ENCODE measurements at places on chromosomes 4 and X.

DNA sequence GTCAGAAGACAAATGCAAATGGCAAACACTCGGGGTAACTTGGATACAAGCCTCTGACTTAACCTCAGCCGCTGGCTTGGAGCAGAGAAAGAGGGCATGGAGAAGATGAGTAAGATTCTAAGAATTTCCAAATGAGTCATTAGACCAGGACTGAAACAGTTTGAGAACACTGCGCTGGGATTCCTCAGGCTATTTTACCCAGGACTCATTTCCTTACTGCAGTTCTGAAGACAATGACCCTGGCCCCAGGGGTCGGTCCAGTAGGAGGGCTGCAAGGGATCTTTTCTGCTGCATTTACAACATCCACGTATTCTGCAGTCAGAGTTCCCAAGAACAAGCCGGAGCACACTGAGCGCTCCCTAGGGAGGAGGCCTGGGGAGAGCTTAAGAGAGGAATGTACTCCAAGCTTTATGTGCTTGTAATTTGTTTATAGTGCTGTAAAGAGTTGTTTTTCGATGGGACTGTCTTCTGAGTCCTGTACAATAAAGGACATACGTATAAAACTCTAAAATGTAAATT is 27.3 kb upstream of the SORBS2 start:
- DNase-seq, result peak; percentile 6

- DNase-seq, result no peak
Measured at GRCh38 chr4:139642364-139642763, 23.3 kb upstream of the MGST2 start.

- no peak for DNase-seq
Measured at GRCh38 chr4:5800496-5800895, 89.5 kb downstream of the EVC start.

GRCh38 chrX:22424919-22425318 is 152.2 kb downstream of the CBLL2 start:
- no peak for DNase-seq

DNA sequence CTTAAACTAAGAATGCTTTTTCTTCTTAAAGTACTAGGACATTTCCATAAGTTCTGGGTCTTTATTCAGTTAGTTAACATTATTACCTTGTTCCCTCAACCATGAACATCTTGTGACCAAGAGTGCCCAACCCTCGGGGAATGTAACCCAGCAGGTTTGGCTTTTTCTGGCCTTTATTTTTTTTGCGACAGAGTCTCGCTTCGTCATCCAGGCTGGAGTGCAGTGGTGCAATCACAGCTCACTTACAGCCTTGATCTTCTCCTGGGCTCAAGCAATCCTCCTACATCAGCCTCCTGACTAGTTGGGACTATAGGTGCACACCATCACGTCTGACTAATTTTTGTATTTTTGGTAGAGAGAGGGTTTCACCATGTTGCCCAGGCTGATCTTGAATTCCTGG is 65.1 kb downstream of the USP11 start:
- DNase-seq, result no peak

- DNase-seq, result no peak
Measured at GRCh38 chrX:154374313-154375155, at the start of gene FLNA. Gene FLNA (minus strand): TSS chrX:154374634. CDS start chrX:154371245, 3,389 bp downstream.

DNA sequence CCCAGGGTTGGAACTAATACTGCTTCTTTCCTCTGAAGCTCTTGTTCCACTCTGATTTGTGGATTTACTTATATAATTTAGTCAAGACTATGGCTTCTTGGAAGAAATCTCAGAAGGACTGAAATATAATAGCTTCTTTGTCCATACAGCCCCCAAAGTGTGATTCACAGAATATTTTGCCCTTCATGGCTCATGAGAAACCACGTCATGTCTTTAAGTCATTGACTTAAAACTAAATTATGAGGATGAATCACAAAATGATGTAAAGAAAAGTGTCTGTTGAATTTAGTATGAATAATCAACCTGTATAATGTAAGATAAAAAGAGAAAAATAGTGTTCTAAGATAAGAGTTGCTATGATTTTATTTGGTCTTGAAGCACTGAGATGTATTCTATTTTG is 43.3 kb upstream of the AGA start:
- DNase-seq, result no peak

- no peak for DNase-seq
Measured at GRCh38 chr4:11496351-11496829, 67.7 kb upstream of the HS3ST1 start.

DNA sequence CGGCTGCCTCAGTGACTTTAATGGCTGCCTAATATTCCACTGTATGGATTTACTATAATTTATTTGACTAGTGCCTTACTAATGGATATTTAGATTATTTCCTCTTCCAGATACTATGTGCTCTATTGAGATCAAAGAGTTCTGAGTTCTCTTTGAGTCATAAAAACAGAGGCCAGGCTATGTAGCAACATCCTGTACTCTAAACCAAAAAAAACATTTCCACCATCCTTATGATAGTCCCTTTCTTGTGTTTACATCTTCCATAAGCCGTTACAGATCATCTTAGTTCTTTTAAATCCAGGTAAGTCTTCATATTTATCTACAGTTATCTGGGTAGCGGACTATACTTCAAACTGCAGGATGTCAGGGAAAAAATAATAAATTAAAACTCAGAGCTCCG is 56.6 kb upstream of the TMEM184C start:
- DNase-seq, result no peak

DNA sequence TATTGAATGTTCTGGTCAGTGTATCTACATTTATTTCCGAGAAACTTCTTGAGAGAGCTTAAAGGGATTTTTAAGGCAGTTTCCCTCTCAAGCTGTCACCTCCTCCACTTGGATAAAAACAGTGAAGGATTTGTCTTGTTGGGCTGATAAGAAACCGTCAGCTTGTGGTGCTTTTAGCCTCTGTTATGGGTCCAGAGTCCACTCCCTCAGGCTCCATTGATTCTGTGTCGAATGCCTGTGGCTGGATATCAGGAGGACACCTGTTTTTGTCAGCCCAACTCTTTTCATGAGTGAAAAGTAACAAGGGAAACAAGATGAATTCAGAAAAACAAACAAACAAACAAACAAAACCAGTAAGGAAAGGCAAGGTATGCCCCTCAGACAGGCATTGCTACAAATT is 12.4 kb downstream of the CLCN4 start:
- no peak for DNase-seq

- DNase-seq, result no peak
Measured at GRCh38 chr4:24599275-24599674, 14.9 kb upstream of the DHX15 start.

DNA sequence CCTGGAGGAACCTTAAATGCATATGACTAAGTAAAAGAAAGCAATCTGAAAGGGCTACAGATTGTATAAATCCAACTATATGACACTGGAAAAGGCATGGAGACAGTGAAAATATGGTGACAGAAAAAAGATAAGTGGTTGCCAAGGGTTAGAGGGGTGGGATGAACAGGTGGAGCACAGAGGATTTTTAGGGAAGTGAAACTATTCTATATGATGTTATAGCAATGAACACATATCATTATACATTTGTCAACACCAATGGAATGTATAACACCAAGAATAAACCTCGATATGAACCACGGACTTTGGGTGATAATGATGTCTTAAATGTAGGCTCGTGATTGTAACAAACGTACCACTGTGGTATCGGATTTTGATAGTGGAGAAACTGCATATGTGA is 40.7 kb downstream of the NPY5R start:
- DNase-seq, result no peak

GRCh38 chrX:153492543-153492942 is 2.2 kb upstream of the BGN start:
- DNase-seq, result no peak

GRCh38 chrX:19904778-19905367 is 17.5 kb upstream of the SH3KBP1 start:
- peak; percentile 49 for DNase-seq

Measured in NCI-H345 (cell line).